ENCODE measurements at places on chromosomes 1 and 21.
A peak's percentile ranks its signal among the peaks of the same experiment; 100 is the strongest.

- no peak for DNase-seq
These were observed 1.7 kb upstream of the PBX1 start for GRCh38 chr1:164557270-164557669.

GRCh38 chr1:234205966-234206365 is 167.3 kb upstream of the COA6 start:
- no peak for DNase-seq

DNA sequence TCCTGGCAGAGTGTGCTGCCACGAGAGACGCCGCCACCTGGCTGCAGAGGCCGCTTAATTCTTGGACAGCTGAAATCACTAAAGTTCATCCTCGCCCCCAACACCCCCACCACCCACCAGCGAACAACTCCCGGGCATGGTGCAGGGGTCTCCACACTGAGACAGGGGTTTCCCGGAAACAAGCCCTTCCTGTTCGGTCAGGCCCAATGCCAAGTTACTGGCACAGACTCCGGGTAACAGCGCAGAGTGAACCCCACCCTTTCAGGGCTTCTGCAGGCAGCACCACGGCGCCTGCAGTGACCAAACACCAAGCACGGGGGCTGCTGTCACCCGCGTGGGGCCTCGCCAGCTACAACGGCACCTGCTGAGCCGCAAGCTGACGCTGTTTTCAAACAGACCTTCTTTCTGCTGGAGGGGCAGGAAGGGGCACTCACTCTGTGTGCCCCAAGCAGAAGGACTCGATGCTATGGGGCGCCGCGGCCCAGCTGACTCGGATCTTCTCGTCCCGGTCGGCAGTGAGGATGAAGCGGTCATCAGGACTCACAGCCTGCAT is 17.4 kb downstream of the WDR4 start:
- no peak for DNase-seq

DNA sequence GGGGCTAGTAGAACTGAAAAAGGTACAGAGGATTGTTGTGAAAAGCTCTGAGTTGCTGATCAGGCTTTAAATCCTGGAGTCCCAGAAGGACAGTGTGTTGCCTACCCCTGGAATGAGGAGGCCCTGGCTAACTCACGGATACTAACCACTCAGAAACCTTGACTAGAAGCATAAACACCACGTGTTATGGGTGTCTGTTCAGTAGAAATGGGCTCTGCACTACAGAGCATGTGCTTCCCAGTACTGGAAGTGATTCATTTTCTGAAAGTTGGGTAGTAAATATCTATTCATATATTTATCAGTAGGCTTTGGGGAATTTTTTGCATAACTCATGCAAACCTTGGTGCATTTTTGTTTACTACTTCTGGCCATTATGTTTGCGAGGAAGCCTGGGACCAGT is 15.1 kb upstream of the CLCA1 start:
- DNase-seq = no peak

GRCh38 chr1:223756806-223757700 is 44.7 kb downstream of the CAPN2 start:
- DNase-seq = no peak

- DNase-seq = no peak
These were observed 39.0 kb upstream of the MAGOH start for GRCh38 chr1:53277326-53277725.

DNA sequence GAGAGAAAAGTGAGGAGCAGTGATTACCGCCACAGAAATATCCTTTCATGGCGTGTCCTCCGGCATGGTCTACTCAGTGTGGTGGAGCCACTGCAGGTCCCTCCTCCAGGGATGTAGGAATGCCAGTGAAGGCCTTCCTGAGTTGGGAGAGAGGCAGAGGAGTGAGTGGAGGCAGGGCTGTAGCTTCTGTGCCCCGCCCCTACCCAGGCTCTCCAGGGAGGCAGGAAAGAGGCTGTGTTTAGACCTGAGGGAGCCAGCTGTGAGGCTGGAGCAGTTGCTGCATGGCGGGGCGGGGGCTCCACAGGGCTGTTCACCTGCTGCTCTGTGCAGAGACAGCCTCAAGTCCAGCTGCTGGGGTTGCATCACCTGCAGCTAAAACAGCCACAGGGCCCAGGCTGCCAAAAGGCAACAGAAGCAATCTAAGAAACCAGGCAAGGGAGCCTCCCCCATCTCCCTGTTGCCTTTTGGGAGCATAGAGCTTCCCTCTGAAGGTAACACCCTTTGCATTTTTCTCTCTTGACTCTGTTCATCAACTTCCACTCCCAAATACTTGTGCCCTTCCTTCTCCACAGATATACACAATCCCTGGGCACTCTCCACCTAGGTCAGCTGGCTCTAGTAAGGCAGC is 801 bp upstream of the ANXA9 start:
- peak; percentile 1 for DNase-seq

DNA sequence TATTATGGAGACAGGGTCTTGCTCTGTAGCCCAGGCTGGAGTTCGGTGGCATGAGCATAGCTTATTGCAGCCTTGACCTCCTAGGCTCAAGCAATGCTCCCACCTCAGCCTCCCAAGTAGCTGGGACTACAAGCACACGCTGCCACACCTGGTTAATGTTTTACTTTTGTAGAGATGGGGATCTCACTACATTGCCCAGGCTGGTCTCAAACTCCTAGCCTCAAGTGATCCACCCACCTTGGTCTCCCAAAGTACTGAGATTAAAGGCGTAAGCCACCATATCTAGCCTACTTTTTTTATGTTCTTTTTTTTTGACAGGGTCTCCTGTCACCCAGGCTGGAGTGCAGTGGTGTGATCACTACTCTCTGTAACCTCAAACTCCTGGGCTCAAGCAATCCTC is 5.9 kb upstream of the BCL2L15 start:
- no peak for DNase-seq

DNA sequence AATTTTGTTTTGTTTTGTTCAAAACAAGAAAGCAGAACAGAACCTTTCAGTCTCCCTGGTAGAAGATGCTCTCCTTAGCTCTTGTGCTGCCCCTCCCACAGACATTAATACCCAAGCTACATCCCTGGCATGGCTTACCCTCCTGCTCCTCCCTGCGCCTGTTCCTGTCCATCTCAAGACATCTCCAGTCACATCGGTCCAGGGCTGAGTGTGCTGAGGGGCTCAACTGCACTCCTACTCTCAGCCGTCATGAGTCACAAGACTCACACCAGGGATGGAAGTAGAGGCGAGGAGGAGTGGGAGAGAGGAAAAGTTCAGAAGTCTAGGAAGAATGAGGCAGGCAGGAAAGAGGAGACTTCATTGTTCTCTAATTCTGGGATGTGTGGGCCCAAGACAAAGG is 9.2 kb upstream of the TACSTD2 start:
- DNase-seq = no peak

GRCh38 chr21:46255758-46256337 is 27.3 kb upstream of the LSS start:
- no peak for DNase-seq

GRCh38 chr1:244318512-244318911 is 133.2 kb downstream of the ADSS2 start:
- DNase-seq = no peak

GRCh38 chr1:219299420-219299819 is 125.7 kb downstream of the LYPLAL1 start:
- DNase-seq = no peak

DNA sequence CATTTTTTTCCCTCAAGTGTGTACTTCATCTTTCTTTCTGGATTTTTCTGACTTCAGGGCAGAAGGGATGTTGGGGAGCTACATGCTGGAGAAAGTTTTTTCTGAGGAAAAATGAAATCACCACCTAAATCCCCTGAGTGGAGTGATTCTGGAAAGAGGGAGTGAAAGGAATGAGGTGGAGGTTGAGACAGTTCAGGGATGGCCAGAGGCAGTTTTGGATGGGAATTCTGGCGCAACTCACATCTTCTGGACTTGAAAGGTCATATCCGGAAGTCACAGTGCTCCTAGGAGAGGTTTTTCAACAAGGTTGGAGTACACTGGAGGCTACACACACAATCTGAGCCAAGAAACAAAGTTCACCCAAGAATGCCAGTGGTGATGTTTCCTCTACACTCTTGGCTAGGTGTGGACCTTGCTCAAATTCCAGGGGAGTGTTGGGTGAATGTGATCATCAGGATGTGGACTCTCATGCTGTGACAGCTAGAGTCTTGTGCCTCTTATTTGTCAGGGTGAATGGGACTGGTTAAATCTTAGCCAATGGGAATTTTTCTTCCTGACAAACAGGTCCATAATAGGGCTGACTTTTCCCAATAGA is 161.5 kb downstream of the HLX start:
- DNase-seq = no peak

DNA sequence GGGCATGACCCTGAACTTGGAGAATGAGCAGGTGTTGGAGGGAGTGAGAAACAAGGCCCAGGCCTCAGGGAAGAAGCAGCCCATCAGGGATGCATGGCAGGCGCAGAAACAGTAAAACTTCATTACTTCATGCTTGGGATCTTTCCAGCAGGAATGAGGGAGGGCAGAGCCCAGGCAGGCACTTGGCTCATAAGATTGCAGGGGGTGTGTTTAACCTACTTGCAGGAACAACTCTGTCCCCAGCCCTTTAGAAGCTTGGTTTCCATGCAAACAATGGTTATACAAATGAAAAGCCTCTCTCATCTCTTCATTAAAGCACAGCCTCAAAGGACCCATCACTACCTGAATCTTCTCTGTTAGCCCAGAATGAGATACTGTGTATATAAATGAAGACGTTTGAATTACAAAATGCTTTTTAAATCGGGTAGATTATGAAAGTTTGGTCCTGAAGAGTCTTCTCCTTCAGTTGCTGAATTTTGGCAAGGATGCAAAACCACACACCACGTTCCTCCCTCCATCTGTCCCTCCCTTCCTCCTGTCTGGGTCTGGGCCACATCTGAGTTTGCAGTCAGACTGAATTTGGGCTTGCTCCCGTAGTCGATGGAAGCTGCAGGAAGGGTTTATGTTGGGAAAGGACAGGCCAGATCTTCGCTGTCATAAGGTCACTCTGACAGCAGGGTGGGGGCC is 154.4 kb upstream of the KLHDC7A start:
- no peak for DNase-seq

GRCh38 chr1:52748119-52748518 is 21.9 kb downstream of the ZYG11B start:
- no peak for DNase-seq

- no peak for DNase-seq
These were observed 27.1 kb upstream of the DISP1 start for GRCh38 chr1:222787729-222788128.

DNA sequence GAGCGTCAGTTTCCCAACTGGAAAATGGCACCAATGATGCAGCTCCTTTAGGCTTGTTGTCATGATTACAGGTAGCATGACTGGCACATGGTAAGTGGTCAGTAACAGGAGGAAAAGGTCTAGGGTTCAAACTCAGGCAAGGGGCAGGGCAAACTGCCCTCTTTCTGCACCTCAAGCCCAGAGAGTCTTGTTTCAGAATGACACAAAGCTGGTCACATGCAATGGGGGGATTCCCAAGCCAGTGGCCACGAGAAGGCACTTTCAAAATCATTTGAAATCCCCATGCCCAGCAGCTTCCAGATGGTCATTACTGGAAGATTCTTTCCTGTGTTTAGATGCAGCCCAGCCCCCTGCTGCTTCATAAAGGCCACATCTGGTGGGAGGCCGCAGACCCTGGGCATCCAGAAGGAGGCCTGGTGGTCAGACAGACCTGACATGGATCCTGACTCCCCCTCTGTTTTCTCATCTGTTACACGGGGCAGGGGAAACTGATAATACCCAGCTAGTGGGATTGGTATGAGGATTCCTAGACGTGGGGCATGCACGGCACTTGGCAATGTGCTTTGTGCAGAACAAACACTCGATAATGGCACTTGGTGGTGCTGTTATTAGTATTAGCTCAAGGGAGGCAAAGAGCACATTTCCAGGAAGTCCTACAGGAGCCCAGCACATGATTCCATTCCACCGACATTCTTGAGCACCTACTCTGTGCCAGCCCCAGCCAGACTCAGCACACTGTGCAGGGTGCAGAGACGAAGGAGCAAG is 6.9 kb upstream of the PLA2G2D start:
- no peak for DNase-seq

DNA sequence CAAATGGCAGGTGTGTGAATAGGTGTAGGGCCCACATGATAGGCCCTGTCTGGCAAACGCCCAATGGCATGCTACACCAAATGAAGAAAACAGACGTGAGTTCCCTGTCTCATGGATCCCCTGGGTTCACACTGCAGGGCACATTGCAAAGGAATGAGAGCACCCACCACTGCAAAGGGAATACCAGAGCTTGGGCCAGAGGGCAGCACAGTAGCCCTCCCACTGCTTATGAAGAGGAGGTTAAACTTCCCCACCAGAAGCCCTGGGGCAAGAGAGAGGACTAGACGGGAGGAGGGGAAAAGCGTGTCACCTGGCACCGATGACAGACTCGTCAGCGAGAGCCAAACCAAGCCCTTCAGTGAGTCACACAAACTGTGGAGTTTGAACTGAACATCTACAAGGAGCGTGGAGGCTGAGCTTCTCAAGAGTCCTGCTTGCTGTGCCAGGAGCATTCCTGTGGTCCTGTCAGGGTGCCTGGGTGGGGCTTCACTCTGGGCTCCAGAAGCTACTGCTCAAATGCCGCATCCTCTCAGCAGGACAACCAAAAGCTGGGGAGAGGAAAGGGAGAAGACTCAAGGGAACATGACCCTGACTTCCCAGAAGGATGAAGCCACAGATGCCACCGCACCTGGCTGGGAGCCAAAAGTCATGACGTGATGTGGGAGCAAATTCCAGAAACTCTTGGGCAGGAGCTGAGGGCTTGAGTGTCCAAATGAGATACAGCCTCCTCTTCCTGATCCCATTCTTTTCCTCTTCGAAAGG is 61.1 kb downstream of the TOMM20 start:
- peak; percentile 84 for DNase-seq

- DNase-seq = no peak
These were observed 348.8 kb downstream of the RYR2 start for GRCh38 chr1:237390823-237391222.

DNA sequence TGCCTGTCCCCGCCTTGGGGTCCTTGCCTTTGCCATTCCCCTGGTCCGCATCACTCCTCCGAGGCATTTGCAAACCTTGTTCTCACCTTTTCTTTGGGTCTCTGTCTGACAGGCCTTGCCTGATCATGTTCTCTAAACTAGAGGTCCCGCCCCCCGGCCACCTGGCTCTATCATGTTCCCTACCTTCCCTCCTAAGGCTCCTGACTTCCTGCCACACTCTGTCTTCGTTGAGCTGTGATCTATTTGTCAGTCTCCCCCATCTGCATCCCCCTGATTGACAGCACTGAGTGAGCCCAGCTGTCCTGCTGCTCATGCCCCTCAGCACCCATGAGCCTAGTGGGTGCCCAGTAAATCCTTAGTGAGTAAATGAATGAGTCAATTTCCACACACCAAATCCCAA is 22.8 kb downstream of the ERG start:
- no peak for DNase-seq
